ENCODE measurements at places on chromosomes 4 and X.

- no peak for DNase-seq
Observed at GRCh38 chr4:48193921-48194468, 59.9 kb upstream of the TXK start.

GRCh38 chrX:81195259-81195658 is 6.5 kb downstream of the HMGN5 start:
- no peak for DNase-seq

GRCh38 chrX:123399709-123400108 is 215.6 kb downstream of the GRIA3 start:
- DNase-seq, result no peak

DNA sequence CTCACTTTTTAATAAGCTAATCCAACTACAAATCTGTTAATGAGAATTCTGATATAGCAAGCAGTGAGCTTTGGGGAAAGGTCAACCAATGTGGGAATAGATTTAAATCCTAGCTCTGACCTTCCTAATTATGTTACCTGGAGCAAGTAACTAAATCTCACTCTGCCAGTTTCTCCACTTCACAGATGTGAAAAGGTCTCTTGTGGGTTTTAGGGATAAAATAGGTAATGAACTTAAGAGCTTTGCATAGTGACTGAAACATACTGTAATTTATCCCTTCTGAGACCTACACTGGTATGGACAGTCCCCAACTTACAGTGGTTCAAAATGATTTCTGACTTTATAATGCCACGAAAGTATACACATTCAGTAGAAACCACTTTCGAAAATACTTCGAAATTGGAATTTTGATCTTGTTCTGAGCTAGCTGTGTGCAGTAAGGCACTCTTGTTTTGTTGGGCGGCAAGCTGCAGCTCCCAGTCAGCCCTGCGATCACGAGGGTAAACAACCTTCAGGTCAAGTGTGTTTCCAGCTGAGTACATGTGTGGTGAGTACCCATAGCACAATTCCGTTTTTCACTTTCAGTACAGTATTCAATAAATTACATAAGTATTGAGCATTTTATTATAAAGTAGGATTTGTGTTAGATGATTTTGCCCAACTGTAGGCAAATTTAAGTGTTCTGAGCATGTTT is 93.7 kb downstream of the ADGRL3 start:
- DNase-seq, result no peak

DNA sequence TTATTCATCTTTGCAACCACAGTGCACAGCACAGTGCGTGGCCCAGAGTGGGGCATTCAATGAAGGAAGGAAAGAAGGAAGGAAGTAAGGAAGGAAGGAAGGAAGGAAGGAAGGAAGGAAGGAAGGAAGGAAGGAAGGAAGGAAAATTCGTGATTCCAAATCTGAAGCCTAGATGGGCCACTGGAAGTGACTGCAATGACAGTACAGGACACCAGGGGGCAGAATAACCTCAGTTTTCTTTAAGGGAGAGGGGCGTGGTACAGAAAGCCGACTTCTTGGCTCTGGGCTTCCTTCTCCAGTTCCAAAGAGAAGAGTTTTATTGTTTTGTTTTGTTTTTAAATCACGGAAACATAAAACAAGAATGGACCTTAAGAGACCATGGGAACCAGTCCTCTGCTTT is 47.8 kb downstream of the APLN start:
- no peak for DNase-seq

DNA sequence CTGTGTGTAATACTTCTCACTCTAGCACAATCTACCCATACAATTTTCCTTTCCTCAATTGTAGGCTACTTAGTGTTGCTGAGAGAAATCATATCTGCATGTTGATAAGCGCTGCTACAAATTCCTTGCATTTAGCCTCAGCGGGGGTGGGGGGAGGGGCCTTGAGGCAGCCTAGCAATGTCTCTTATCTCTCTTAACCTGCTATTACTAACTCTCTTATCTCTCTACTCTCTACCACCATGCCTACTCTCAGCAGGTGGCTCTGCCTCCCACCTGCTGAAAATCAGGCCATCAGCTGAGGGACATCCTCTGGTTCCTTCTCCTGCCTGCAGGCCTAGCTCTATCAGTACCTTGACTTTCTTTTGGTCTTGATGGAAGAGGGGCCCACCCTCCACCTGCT is 98.9 kb downstream of the GPR82 start:
- no peak for DNase-seq

- no peak for DNase-seq
Observed at GRCh38 chrX:100424012-100424411, 13.9 kb upstream of the PCDH19 start.

- no peak for DNase-seq
Observed at GRCh38 chr4:114729068-114729738, 130.6 kb downstream of the UGT8 start.

GRCh38 chr4:179285696-179286095 is 1843.5 kb upstream of the AGA start:
- DNase-seq, result no peak

DNA sequence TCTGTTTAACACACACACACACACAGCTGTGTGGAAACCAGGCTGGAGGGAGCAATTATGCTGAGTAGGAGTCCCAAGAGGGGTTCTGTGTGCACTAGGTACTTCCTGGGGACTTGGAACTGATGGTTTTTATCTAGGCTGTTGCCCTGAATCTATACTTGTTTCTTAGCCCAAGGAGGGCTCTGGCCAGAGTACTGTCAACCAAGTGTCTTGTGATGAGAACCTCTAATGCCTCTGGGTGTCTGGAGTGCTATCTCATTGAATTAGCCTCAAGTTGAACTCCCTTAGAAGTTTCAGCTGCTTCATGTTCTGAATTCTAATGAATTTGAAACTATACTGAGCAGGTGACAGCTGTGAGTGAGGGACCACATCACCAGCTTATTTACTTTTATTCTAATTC is 16.6 kb downstream of the ARHGAP24 start:
- DNase-seq, result no peak

DNA sequence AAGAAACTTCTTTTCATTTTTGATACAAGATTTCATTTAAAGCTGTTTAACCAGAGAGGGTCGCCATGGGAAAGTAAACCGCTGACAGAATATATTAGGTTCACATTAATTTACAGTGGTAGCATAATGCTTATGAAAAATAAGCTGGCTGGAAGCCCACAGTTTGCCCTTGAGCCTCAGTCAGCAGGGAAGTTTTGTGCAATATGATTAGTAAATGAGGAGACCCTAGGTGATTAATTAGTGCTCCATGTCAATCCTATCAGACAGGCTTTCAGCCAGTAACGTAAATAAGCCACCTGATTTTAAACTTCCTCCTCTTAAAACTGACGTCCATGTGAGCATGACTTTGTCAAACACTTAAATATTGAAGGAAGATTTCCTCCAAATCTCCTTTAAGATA is 134.2 kb downstream of the TSPAN5 start:
- DNase-seq, result no peak

GRCh38 chr4:1538941-1539772 is 132.9 kb upstream of the NKX1-1 start:
- no peak for DNase-seq

- DNase-seq, result no peak
Observed at GRCh38 chr4:124631760-124632159, 80.8 kb downstream of the ANKRD50 start.

- DNase-seq, result no peak
Observed at GRCh38 chr4:184932343-184932742, 85.9 kb upstream of the HELT start.

DNA sequence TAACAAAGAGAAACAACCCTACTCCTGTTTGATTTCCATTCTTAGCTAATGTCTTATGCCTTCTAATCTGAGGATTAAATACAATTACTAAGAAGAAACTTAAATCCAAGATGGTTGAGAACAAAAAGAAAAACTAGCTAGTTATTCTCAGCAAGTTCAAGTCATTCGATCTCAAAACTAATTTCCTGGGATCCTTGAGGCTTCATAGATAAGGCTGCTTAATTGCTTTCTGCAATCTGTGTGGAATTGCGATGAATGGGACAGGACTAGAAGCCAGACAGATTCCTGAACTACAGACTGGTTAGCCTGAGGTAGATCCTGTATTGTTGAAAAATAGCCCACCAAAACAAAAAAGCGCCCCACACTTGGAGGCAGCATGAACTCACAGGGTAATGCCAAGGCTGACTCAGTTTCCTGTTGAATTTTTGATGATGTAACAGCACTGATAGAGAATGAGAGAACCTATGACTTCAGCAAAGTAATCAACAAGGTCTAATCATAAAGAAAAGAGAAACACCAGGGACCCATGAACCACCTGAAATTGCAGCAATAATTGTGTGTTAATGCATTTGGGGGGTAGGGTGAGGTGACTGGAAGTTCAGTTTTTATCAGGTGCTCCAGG is 33.9 kb downstream of the KLHL15 start:
- no peak for DNase-seq

GRCh38 chr4:102466298-102466697 is 34.9 kb upstream of the NFKB1 start:
- no peak for DNase-seq

- DNase-seq, result no peak
Observed at GRCh38 chr4:177532358-177532757, 90.1 kb upstream of the AGA start.

DNA sequence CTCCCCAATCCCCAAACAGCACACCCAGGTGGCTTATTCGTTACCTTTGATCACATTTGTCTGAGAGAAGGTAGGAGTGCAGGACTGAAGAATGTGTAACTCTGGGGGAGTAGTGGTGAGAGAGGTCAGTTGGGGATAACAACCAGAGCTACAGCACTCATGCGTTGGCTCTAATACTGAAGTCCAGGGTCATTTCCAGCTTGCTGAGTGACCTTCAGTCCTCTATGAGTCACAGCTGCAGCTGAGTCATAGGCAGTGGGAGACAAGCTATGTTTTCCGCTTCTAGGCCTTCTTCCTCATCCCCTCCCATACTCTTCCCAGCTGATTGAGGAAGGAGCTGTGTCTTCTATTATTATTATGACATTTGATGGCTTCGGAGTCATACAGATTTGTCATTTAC is 31.6 kb upstream of the CT47C1 start:
- peak; percentile 5 for DNase-seq
